T-helper 2 cell (primary cell): ENCODE measurements at places on chromosomes 7 and 10.

GRCh38 chr7:83451501-83452045 is 197.4 kb downstream of the SEMA3E start:
- DNase-seq = no peak

DNA sequence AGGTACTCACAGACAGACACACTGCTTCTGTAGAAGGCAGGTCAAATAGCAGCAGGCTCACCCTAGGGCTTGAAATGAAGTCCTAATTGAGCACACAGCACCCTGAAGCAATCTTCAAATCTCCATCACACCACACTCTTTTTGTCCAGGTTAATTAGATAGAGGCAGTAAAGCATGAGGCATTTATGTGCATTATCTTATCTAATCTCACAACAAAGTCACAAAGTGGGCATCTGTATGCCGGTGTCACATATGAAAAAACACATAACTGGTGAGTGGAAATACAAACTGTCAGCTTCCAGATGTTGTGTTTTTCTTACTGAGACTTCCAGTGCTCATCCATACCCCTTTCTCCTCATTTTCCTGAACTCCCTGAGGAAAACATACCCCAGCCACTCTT is 63.8 kb upstream of the NRBF2 start:
- DNase-seq = no peak

DNA sequence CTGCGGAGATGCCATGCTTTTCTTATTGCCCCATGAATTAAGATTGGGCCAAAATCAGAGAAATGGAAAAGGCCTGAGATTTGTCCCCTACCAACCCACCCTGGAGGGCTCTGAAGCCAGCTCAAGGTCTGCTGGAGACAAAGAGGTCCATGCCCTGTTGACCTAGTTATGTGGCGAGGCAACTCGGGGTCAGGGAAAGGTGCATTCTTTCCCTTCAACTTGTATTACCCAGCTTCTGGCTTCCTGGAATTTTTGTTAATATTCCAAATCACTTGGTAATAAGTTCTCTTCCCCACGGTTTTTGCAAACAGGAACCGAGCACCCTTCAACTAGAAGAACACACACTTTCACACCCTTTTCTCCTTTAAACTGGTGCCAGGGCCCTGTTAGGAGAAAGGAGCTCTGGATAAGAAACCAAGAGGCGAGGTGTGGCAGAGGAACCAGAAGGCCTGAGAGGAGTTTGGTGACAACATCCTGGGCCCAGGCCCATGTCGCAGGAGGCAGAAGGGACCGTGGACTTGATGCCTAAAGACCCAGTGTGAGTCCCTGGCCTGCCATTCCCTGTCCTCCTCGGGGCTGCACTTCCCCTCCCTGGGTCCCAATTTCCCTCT is 12.5 kb upstream of the SFRP5 start:
- DNase-seq = no peak

DNA sequence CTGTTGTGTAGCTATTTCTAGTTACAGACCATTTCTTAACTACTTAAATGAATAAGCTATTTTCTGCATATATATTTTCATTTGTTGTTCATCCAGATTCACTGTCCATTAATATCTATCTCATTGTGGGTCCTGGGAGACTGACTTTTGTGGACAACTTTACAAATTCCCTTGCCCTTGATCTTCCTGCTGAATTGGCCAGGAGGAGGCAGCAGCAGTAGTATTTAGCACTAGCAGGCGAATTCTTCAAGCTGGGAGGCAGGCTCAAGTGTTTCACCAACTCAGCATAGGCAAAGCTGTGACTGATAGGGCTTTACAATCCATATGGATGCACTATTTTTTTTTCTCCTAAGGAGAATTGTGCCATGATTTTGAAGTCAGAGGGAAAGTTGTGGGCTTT is 461.0 kb upstream of the NRG3 start:
- no peak for DNase-seq

DNA sequence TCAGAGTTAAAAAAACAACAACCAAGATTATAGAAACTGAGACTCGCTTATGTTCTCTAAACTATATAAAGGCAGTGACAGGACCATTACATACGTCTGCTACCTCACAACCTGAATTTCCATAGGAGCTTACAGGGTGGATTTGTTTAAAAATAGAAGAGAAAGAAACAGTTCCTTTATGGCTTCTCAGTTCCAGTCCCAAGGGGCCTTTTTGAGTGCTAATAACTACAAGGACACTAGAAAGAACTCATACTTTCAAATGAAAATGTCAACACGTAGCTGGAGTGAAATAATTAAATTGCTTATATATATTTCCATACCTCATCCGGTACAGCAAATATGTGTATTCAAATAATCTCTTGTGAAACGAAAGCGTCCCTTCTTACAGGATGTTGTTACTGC is 19.7 kb downstream of the TSPAN12 start:
- no peak for DNase-seq

DNA sequence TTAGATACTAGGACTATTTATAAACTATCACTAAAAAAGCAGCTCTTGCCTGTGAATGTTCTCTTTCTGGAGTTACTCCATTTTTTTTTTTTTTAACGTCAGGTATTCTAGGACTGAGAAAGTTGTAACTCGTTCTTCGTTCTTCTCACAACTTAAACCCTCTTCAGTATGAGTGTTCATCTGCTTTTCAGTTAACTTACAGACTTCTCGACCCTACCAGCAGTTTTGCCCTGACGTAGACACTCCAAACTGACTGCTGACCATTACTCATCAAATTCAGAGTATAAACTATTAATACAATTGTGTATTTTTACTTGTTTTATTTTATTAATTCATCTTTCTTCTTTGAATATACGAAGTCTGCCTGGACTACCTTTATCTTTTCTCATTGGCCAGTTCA is 353.1 kb downstream of the GPR37 start:
- no peak for DNase-seq

DNA sequence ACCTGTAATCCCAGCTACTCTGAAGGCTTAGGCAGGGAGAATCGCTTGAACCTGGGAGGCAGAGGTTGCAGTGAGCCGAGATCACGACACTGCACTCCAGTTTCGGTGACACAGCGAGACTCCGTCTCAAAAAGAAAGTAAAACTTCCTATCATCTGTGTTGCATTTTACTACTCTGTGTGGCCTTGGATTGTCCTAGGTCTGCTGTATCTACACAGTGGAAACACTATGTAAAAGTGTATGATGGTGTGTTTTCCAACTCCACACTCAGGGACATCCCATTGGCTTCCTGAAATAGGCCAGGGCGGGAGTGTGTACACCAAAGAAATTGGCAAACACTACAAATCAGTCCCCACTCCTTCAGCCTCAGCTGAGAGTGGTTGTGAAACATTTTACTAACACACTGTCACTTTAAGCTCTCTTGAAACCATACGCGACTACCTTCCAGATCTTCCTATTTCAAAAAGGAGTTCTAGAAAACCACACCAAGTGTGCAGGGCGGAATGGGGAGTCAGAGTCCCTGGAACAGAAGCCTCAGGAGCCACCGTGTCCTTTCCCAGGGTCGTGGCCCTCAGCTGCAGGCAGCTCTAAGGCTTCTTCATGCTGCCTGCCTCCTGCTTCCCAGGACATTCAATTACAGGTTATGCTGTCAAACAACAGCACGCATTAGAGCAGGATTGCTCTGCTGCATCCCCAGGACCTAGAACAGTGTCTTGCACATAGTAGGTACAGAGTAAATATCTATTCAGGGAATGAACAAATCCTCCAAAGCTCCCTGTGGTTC is 275.4 kb downstream of the PARD3 start:
- DNase-seq = no peak

DNA sequence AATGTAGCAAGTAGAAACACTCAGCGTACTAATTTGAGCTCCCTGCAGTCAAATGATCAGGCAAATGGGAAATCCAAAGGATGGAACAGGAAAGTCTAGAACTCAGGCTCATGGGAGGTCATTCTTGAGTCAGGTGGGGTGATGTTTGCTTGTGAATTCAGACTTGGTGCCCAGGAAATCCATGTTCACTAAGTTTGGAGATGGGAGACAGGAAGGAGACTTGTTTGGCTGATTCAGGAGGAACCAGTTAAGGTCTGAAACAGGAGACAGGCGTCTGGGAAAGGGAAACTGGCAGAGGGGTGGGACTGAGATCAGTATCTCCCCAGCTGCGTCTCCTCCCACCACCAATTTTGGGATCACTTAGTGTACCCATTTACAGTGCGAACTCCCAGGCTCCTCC is 38.4 kb upstream of the ZNF438 start:
- no peak for DNase-seq

DNA sequence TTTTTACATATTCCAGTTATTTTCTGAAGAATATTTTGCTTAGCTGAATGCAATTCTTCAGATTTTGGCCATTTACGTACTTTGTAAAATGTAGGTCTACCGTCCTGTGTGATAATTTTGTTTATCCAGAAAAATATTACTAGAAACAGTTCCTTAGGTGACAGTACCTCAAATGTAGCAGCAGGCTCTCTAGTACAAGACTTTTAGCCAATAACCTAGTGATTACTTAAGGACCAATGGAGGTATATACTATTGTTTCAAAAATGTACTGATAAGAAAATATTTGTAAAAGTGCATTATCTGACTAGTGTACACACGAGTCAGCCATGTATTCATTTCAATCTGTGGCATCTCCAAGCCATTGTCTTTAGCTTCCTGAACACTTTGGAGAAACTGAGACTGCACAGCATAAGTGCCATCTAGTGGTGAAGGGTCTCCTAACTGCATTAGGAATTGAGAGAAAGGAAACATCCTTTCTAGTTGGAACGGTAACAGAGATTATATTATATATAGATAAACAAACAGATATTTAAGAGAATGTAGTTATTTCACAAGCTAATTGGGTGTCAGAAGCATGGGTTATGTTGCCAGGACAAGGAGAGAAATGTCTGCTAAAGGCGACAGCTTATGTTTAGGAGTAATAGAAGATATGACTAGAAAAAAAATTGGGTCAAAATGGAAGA is 23.7 kb downstream of the RTKN2 start:
- no peak for DNase-seq

DNA sequence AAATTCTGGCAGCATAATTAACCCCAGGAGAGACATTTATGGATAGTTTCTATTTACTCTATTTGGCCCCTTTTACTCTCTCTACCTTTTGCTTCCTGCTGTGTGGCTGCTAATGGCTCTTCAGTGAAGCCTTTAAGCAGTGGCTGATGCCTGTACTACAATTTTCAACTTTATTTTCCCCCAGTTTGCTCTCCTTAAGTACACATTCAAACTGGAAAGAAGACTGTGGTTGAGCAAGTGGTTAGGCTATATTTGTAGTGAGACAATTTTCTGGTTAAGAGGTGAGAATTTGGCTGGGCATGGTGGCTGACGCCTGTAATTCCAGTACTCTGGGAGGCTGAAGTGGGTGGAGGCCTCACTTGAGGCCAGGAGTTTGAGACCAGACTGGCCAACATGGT is 8.5 kb upstream of the RSBN1L start:
- no peak for DNase-seq
